Naive B cell (primary cell): ENCODE measurements at places on chromosomes 6 and 20.

DNA sequence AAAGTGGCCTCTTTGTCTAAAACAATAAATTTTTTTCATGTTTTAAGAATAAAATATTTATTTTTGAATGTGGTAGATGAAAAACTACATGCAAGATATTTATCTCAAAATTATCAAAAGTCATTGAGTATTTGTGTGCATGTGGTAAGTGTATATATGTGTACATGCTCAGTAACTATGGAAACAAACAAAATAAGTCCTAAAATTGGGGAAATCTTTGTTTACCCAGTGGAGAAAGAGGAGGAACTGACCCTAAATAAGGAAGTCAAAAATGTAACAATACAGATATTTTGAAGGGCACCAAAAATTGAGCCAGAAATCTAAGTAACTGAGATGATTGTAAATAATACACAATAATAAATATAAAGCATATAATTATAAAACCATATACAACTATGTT is 639.2 kb downstream of the MAFB start:
- DNase-seq: no peak

DNA sequence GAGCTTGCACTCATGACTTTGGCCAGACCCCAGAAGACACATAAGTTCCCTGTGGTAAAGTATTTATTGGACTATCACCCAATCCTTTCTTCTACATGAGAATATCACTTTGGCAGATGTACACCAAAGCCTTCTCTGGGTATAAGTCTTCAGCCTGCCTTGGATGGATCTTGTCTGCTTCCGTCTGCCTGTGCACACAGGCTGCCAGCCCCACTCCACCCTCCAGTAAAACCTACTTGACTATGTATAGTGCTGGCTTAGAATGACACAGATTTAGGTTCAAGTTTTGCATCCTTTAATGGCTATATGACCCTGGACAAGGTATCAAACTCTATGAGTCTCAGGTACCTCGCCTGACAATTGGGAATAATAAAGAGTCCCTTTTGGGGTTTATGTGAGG is 63.4 kb downstream of the BACH2 start:
- DNase-seq: no peak

GRCh38 chr6:77565370-77565769 is 87.5 kb upstream of the MEI4 start:
- no peak for DNase-seq

DNA sequence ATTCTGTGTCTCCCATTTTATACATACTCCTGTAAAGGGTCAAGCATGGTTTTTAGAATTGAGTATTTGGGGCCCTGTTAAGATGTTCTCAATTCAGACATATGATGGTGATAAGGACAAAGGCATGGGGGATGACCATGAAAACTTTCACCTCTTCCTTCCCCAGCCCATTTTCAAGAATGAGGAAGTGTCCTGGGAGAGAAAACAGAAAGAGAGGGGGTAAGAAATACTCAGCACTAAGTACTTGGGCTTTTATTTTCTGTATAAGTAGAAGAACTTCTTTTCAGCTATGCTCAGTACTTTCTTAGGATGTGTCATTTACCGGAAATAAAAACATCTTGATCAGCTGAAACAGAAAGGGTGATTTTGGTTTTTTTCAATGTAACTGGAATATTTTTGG is 10.9 kb upstream of the MBOAT1 start:
- no peak for DNase-seq

DNA sequence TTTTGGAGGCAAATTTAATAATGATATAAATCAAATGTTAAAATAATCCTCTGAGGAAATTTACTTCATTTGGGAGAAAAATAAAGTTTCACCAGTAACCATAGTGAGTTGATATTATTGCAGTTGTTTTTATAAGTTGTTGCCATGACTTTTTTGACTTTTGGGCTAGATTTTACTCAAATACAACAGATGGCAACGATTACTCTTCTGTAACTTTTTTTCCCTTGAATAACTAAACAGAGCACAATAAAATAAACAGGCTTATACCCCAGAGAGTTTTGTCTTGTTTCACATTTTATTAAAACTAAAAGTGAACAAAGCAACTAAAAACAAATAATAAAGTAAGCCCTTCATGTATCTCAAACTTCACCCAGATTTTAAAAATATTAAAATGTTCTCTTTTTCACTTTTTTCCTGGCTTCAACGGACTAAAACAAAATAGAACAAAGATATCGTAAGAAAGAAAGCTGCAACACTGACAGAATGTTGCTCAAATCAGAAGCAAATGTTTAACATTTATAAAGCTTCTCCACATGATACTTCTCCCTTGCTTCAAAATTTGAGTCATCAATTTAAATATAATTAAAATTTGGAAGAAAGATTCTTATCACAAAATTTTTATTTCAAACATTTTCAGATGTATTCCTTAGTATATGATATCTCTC is 42.5 kb upstream of the BMP5 start:
- DNase-seq: no peak

DNA sequence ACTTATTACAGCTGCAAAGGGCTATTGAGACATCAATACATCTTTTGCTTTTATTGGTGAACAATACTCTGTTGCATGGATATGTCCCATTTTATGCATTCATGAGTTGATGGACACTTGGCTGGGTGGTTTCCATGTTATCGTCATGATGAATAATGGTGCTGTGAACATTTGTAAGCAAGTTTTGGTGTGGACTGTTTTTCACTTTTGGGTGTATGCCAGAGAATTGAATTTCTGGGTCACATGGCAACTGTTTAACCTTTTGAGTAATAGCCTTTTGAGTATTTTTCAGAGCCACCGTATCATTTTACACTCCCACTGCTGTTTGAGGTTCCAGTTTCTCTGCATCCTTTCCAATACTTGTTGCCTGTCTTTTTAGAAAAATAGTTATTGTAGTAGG is 107.0 kb downstream of the JARID2 start:
- DNase-seq: no peak

- DNase-seq: no peak
Measured at GRCh38 chr6:154219250-154219649, 137.4 kb downstream of the IPCEF1 start.

GRCh38 chr20:10668677-10669368 is 5.0 kb downstream of the JAG1 start:
- no peak for DNase-seq

DNA sequence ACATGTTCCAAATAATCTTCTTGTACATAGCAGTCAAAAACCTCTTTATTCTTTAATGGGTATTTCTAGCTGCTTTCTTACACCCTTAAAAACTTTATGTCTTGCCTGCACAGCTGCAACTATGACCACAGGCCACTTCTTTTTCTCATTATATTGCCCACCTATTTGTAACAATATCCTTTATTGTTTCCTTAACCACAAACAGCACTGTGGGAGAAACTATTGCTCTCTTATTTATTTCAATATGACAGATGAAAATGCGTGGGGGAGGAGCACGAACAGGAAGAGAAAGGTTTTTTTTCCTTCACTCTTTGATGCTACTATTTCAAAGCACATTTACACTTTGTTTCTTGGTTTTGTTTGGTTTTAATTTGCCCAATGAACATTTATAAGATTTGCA is 253.5 kb downstream of the GJA1 start:
- DNase-seq: no peak

GRCh38 chr6:2209226-2209809 is 36.1 kb downstream of the GMDS start:
- DNase-seq: peak; percentile 17

- no peak for DNase-seq
Measured at GRCh38 chr6:17816921-17817611, 110.3 kb upstream of the NUP153 start.

DNA sequence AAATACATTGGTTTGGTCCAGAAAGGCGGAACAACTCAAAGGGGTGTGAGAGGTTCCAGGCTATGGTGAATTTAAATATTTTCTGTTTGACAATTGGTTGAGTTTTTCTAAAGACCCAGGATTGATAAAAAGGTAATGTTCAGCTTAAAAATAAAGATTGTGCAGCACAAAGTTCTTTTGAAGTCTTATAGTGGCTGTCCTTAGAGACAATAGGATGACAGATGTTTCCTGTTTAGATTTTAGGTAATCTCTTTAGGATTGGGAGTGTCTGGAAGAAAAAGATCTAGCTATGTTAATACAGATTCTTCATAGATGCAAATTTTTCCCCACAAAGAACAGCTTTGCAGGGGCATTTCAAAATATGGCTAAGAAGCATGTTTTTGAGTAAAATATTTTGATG is 119.7 kb downstream of the GRIK2 start:
- no peak for DNase-seq

DNA sequence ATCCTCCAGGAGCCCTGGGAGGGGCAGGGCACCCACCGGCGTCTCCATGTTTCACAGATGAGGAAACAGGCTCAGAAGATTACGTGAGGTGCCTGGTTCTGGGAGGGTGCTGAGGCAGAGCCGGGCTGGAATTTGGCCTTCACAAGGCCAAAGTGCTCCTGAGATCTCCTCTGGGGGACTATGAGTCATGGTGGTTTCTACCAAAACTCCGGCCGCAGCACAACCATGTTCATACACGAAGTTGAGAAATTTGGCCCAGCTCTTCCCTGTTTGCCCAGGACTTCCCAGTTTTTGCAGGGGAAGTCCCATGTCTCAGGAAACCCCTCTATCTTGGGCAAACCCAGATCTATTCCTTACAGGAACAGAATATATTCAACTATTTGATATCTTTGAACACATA is 172.9 kb upstream of the CDYL start:
- no peak for DNase-seq

GRCh38 chr6:95589826-95590570 is 12.7 kb downstream of the MANEA start:
- no peak for DNase-seq

DNA sequence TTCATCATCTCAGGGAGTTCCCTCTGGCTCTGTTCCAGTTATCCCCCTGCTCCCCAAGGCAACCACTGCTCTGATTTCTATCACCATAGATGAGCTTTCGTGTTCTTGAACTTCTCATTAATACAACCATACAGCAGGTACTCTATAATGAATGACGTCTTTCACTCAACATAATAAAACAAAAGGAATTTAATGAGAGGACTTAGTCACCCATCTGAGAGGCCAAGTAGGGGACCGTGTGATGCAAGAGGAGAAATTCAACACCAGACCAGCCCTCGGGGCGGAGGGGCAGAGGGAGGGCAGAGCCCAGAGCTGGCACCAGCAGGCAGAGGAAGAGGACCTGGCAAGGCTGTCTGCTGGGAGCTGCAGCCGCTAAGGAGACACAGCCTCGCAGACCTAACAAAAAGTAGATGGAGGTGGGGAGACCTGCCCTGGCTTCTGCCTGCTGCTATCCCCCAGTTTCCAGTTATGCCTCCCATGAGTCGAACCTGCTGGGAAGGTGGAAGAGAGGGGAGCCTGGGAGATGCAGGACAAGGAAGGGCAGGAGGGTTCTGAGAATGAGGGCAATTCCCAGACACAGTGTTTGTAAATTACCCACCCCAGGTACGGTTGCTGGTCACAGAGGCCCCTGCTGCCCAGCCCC is 13.8 kb downstream of the CCN5 start:
- DNase-seq: no peak

DNA sequence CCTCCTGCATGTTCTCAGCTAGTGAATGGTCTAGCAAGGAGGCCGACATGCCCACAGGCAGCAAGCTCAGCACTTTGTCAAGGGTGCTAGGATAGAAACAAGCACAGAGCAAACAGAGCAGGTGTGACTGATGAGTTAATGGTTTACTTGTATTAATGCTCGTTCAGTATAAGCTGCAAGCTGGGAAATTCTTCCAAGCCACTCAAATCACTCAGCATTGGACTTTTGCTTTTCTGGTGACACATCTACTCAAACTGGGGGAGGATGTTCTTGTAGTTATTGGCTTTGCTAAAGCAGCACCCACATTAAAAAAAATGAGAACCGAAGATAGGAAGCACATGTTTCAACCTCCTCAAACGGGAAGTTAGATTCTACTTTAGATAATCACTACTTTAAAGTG is 43.1 kb upstream of the NEDD9 start:
- DNase-seq: peak; percentile 14

DNA sequence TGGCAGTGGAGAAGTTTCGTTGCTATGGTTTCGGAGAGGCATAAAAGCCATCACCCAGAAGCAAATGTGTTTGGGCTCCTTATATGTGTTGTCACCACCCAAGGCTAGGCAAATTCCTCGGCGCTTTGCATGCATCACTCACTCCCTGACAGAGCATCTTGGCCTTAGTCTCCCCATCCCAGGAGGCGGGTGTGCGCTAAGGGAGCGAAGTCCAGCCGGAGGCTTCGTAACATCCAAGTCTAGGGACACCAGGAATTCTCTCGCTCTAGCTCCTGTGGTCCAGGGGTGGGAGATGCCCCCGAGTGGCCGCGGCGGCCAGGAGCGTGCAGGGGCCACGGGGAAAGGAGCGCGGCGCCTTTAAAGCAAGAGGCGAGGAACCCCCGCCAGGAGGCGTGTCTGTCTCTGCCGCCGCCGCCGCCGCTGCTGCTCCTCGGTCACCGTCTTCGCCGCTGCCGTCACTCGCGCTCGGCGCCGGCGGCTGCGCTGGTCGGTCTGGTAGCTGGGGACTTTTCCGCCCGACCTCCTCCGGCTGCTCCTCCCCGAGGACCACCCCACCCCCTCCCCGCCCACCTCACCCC is at the start of gene GRIK2:
Gene GRIK2, plus strand, starts transcription at position 458 of the 578 bp plus-strand sequence.
- no peak for DNase-seq

- DNase-seq: no peak
Measured at GRCh38 chr20:19018881-19019280, 193.6 kb upstream of the SLC24A3 start.

DNA sequence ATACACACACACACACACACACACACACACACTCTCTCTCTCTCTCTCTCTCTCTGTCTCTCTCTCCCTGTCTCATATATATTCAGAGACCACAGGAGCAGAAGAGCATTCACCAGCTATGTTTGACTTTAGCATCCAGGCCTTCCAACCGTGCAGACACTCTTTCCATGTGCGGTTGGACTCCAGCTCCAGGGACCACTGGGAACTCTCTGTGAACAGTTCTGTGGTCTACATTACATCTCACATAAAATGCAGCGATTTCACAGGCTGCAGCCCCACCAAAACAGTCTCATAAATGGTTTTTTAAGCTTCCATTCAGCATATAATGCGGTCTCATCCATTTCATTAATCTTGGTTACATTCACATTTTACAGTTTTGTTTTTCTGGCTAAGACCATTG is 508.4 kb upstream of the SULF2 start:
- DNase-seq: no peak

DNA sequence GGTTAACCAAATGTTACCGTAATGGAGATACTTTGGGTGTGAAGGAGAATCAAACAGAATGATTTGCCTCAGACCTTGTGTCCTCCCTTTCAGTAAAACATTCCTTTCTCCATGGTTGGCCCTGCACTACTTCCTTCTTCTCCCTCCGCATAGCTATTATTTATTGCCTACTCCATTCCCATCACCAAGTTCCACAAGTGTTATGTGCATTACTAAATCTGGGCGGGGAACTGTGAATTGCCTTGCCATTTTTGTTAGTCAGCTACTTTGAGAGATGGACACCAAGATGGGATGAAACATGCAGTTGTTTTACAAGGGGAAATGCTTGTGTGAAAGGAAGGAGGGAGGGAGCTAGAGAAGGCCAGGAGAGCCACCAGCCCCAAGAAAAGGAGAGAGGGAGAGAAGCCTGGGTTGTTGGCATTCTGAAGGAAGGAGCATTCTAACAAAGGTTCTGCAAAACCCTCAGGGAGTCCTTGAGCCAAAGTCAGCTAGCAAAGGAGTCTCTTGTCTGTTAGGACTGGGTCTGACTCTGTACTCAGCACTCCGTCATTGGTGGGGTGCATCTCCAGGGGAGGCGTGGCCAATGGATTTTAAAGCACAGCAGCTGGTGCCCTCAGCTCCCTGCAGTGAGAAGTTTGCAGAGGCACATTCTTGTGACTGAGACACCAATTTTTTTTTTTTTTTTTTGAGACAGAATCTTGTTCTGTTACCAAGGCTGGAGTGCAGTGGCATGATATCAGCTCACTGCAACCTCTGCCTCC is 83.6 kb upstream of the CHD6 start:
- DNase-seq: no peak
